Activated T-helper 2 cell treated with anti-CD3 and anti-CD28 coated beads, Interferon-gamma antibody, Interleukin-2, Interleukin-4, amounts not matched to agents 10 μg/mL and 5 μg/mL and 100 μg/mL, durations not matched to agents 14 hours and 24 hours and 36 hours (primary cell): ENCODE measurements at places on chromosomes 1 and 21. TPM values are rescaled to one million over a fixed set of nuclear protein-coding genes. Genes with fewer than 3 reads are reported as not detected.

Gene TMEM240
- total RNA-seq = 0.25 and 0.48 TPM in 2 replicates

Gene TEKT2
- 0.18 and 0.21 TPM in 2 replicates for total RNA-seq

Gene UBXN11
- total RNA-seq = 13.1 and 14.2 TPM in 2 replicates

Gene WLS
- not detected in 2 replicates for total RNA-seq

Gene FCRL2
- total RNA-seq = not detected in 2 replicates

Gene CCDC28B
- 39.1 and 44.0 TPM in 2 replicates for total RNA-seq

Gene TRIM62
- 5.0 and 5.6 TPM in 2 replicates for total RNA-seq

Gene SLC37A1
- total RNA-seq = 21.6 and 22.3 TPM in 2 replicates

Gene UBE2U
- not detected in 2 replicates for total RNA-seq

Gene APH1A
- total RNA-seq = 103 and 105 TPM in 2 replicates

Gene LGR6
- not detected in 2 replicates for total RNA-seq

Gene PTGER3
- total RNA-seq = 0.43 and 0.44 TPM in 2 replicates

Gene CAMSAP2
- total RNA-seq = 0.52 and 0.97 TPM in 2 replicates

Gene DSTYK
- total RNA-seq = 27.3 and 28.6 TPM in 2 replicates

Gene KCNE1
- total RNA-seq = 0.37 and 0.46 TPM in 2 replicates

Gene MANEAL
- total RNA-seq = 0.94 and 1.1 TPM in 2 replicates

Gene NEGR1
- total RNA-seq = not detected in 2 replicates

Gene DNAJC28
- total RNA-seq = 0.16 and 0.37 TPM in 2 replicates

Gene STUM
- total RNA-seq = not detected in 2 replicates

Gene SYDE2
- 1.9 and 2.1 TPM in 2 replicates for total RNA-seq

Gene A3GALT2
- total RNA-seq = not detected in 2 replicates

Gene MYBPH
- total RNA-seq = not detected in 2 replicates

Gene RGS7
- total RNA-seq = not detected in 2 replicates

Gene C1orf115
- 0.11 TPM in 1 of 2 replicates, not detected in the other for total RNA-seq

Gene PHGDH
- 58.7 and 61.6 TPM in 2 replicates for total RNA-seq

Gene TDRD5
- total RNA-seq = not detected in 2 replicates

Gene NR0B2
- total RNA-seq = not detected in 2 replicates

Gene CAPZB
- 329 and 336 TPM in 2 replicates for total RNA-seq

Gene ANKRD34A
- 4.1 TPM in 2 replicates for total RNA-seq

Gene RFX5
- total RNA-seq = 68.9 and 85.5 TPM in 2 replicates

Gene NPHS2
- total RNA-seq = not detected in 2 replicates

Gene SAMSN1
- total RNA-seq = 73.0 and 79.0 TPM in 2 replicates

Gene EPHA8
- not detected in 2 replicates for total RNA-seq

Gene B3GALT2
- total RNA-seq = not detected in 2 replicates

Gene AGBL4
- not detected in 2 replicates for total RNA-seq

Gene APOBEC4
- not detected in 2 replicates for total RNA-seq

Gene CDC42BPA
- 6.6 and 7.1 TPM in 2 replicates for total RNA-seq

Gene KIAA0040
- 30.0 and 35.3 TPM in 2 replicates for total RNA-seq

Gene MCOLN3
- total RNA-seq = 0.46 and 0.68 TPM in 2 replicates

Gene CAMK2N1
- 2.2 TPM in 2 replicates for total RNA-seq

Gene LDLRAD1
- total RNA-seq = not detected in 2 replicates

Gene LCE6A
- not detected in 2 replicates for total RNA-seq

Gene UAP1
- total RNA-seq = 50.4 and 54.7 TPM in 2 replicates

Gene CFAP74
- total RNA-seq = not detected in 2 replicates

Gene AQP10
- not detected in 2 replicates for total RNA-seq

Gene CA6
- total RNA-seq = 0.37 and 0.41 TPM in 2 replicates

Gene NBL1
- 51.6 and 55.7 TPM in 2 replicates for total RNA-seq

Gene PCP4L1
- not detected in 2 replicates for total RNA-seq
